Esophagus muscularis mucosa (tissue), 4 donors: ENCODE measurements at places on chromosomes 7 and 10. TPM values are rescaled to one million over a fixed set of nuclear protein-coding genes. Genes with fewer than 3 reads are reported as not detected.

DNA sequence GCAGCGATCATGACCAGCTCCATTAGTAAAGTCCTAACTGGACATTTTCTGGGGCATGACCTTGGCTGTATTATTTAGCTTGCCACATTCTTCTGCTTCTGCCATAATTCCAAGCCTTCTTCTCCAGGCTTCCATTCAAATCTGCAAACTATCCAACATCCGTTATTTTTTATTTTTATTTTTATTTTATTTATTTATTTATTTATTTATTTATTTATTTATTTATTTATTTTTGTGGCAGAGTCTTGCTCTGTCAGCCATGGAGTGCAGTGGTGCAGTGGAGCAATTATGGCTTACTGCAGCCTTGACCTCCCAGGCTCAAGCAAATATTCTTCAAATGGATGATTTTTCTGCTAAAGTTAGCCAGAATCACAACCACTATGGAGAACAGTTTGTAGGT, 187.2 kb upstream of the CDK1 start:
- no peak overlapping the region for H3K27ac ChIP-seq
- H3K27me3 ChIP-seq, result no peaks in the 10 kb centered on the region
- H3K36me3 ChIP-seq, result no peaks in the 10 kb centered on the region
- no peak for DNase-seq

The TDRD1 gene
- 0.13 TPM for total RNA-seq

The AGBL3 gene
- 1.2 TPM for total RNA-seq

The MRLN gene
- not detected for total RNA-seq

The KIF11 gene
- 0.39 TPM for total RNA-seq
